ENCODE measurements at places on chromosomes 1 and 21.

DNA sequence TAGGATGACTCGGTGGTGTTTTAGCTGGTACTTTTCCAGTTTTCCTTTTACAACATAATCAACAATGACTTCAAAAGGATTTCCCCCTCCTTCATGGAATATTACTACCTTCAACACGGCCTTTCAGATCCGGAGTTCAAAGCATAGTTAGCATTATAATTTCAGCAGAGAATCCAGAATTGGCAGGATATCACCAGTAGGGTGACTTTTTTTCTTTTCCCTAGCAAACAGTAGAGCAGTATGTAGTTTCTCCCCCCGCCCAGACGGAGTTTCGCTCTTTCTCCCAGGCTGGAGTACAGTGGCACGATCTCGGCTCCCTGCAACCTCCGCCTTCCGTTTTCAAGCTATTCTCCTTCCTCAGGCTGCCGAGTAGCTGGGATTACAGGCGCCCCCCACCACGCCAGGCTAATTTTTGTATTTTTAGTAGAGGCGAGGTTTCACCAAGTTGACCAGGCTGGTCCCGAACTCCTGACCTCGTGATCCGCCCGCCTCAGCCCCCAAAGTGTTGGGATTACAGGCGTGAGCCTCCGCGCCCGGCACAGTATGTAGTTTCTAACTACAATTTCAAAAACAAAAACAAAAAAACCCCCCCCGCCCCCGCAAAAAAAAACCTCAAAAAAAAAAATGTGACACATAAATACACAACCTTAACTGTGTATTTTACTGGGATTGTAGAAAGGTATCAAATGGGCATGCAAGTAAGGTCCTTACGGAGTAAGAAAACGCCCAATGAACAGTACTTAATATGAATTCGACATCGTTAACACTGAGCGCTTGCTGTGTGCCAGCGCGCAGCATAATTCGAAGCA is 1.5 kb upstream of the COX20 start:
- peak; percentile 28 for DNase-seq

DNA sequence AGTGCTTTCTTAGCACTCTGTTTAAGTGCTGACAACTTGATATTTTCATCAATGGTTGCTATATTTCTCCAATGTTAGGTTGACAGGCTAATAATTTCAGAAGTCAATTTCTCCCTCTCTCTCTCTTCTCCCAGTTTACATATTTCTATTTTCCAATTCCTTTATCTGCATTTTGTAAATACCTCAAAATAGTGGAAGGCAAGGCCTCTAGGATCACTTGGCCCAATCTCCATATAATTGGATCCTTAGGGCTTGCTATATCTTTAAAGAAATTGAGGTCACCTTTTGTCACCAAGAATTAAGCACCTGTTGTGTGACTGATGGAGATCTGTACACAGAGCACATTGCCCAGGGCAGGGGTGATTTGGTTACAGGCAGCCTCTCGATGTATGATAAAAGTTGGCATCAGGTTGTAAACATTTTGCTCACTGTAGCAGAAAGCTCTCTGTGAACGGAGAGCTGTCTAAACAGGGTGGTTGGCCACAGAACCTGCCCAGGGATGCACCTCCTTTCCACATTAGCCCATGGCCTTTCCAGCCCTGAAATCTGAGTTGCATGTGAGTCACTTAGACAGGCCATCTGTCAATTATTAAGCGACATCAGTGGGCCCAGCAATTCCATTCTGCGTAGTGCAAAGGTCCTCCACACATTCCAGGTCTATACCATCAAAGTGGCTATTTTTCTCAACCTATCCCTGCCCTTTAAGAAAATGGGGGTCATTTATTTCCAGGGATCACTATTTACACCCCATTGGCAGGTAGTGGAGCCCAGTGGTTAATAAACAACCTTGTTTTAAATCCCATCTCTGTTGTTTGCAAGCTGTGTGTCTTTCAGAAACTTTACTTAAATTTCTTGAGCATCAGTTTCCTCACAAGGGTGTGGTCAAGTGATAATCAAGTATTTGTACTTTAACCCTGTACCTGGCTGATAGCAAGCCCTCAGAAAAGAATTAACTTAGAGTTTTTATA is 29.1 kb upstream of the IRF2BP2 start:
- DNase-seq: no peak

DNA sequence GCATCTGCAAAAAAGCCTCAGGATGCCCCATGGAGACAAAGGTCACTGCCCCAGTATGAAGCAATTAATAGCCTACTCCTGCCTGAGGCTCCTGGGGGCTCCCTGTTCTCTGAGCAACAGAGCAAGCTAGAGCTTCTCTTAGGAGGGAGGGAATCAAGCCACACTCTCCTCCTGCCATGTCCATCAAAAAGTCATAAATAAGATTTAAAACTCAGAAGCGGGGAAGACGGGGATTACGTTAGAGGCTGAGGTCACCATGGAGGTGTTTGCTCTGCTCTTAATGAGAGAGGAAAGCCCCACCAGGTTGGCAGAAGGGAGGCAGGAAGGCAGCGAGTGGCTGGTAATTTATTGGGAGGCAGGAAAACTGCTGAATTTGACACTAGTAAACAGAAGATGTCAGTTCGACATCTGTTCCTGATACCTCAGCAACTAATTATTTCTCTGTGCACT is 98.4 kb upstream of the TNR start:
- no peak for DNase-seq

- DNase-seq: no peak
Observed at GRCh38 chr1:39205102-39205780, 746 bp downstream of the MACF1 start.

GRCh38 chr1:117162816-117163215 is 41.3 kb upstream of the TRIM45 start:
- DNase-seq: no peak

- no peak for DNase-seq
Observed at GRCh38 chr1:107990606-107991005, 25.6 kb upstream of the VAV3 start.

DNA sequence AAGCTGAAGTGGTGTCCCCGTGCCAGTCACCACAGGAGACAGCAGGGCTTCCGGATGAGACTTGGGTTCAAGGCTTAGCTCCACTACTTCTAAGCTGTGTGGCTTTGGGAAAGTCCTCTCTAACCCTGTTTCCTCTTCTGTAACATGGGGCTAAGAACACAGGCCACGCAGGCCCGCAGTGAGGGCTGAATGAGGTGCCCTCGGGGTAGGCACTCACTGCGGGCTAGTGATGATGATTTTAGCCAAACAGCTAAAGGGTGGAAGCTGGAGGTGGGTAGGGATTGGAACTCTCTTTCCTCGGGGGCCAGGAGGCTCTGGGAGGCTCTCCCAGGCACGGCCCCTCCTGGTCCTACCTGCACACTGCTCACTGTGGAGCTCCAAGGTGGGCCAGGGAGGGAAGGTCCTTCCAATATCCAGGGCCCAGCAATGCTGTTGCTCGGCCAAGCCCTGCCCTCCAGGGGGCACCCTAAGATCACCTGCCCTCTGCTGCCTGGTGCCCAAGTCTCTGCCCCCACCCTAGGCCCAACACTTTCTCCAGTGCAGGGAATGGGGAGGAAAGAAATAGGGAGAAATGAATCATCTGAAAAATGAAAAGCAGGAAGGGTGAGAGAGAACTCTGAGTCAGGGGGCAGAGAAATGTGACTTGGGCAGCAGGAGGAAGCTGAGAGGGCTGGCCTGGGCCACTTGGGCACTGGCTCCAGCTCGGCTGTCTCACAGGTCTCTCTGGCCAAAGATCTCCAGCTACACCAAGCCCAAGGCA is 19.2 kb upstream of the EVA1B start:
- no peak for DNase-seq

DNA sequence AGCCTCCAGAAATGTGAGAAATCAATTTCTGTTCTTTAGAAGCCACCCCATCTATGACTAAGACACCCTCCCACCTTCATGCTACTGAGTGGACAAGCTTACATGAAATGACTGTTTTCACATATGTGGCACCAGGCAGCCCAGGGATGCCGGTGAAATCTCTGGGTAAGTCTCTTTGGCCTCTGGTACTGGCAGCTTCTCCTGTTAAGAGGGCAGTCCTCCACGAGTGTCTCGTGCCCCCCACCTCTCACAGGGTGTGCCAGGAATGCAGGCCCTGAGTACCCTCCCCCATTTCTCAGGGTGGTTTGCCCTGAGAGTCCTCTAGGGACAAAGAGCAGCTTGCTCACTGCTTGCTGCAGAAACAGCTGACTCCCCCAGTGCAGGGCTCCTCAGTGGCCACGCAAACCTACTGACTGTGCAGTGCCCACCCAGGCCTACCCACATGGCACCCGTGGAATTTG is 3.2 kb upstream of the PRXL2B start:
- no peak for DNase-seq

GRCh38 chr1:29282924-29283803 is 46.8 kb downstream of the PTPRU start:
- no peak for DNase-seq

GRCh38 chr1:117606649-117607430 is 992 bp downstream of the TENT5C start:
- DNase-seq: peak; percentile 61

DNA sequence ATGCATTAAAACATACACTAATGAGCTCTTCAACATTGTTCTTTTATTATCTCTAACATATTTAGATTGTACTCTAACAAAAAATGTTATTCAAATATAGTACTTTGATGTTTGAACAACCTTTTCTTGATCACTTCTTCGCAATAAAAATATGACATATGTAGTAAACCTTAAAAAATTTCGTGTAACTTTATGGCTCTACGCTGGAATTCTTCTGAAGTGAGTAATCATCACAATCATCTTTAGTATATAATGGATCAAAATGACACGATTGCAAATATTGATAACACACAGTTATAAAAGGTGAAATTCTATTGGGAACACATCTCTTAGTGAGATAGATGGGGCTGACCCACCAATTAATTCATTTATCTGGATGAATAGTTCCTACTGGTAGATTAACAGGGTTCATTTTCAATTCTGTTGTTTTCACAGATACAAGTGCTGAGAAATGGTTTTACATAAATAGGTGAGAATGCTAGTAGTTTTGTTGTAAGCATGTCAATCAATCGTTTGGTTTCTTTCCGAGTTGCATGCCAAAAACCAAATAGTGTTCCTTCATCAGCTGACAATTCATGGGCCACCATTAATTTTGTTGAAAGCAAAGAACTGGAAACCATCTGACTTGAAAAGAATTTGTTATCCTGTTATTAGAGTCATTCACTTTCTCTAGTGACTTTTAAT is 1.5 kb upstream of the ZMPSTE24 start:
- DNase-seq: no peak

DNA sequence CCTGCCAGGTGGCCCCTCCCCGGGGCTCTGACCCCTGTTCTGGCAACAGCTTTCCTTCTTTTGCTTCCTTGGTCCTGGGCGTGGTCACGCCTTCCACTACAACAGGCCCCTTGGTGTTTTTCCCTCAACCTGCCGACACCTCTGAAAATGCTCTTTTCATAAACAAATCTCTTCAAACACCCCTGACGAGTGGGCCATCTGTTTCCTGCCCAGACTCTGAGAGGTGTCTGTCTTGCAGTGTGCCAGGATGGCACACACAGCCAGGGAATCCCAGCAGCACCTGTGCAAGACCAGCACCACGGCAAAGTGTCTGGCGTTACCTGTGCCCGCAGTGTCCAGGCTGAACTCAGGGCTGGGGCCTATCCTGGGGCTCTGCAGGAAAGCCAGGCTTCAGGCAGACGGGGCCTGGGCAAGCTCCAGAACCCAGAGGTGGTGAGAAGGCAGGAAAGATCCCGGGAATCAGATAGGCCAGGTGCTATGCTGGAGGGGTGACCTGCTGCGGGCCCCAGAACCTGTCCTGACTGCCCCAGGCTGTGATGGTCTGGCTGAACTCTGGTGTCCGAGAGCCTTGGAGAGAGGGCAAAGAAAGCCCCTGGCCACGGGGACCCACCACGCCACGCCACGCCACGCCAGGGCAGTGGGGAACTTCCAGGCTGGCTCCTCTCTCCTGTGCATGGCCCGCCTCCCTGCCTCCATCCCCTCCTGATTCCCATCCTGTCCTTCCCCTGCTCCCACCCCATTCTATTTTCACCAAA is 88.9 kb downstream of the SIK1 start:
- DNase-seq: no peak

- no peak for DNase-seq
Observed at GRCh38 chr1:158564608-158565007, 5.8 kb downstream of the OR6P1 start.

DNA sequence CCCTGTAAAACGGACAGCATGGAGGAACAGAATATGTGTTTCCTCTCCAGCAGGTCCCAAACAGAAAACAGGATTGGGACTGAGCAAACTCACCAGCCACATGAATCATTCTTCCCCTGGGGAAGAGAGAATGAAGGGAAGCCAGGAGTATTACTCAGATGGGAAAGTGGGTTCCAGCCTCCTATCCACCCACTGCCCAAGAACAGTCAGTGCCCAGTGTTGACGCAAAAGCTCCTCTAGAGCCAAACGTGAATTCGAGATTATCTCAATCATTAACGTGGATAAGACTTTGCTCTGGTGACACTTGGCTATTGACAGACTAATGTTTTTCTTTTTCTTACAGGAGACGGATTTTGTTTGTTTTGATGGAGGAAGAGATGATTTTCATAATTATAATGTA is 9.3 kb downstream of the MIA3 start:
- DNase-seq: no peak

GRCh38 chr1:3188150-3188971 is 119.4 kb downstream of the PRDM16 start:
- DNase-seq: no peak

DNA sequence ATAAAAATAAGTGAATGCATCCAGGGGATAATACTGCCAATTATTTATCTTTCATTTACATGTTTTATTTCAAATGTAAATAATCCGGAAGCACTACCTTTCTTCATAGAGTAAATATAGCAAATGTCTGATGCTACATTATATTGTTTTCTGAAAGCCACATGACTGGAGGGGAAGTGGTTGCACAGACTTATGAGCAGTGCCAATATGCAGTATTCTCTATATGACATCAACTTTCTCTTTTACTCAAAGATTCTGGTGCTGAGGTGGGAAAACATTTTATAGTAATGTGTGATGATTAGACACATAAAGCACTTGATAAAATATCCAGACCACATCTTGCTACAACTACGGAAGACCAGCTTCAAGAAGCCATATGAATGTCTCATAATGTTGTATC is 314.7 kb downstream of the NEGR1 start:
- no peak for DNase-seq

GRCh38 chr1:192580351-192580962 is 4.9 kb downstream of the RGS1 start:
- no peak for DNase-seq

DNA sequence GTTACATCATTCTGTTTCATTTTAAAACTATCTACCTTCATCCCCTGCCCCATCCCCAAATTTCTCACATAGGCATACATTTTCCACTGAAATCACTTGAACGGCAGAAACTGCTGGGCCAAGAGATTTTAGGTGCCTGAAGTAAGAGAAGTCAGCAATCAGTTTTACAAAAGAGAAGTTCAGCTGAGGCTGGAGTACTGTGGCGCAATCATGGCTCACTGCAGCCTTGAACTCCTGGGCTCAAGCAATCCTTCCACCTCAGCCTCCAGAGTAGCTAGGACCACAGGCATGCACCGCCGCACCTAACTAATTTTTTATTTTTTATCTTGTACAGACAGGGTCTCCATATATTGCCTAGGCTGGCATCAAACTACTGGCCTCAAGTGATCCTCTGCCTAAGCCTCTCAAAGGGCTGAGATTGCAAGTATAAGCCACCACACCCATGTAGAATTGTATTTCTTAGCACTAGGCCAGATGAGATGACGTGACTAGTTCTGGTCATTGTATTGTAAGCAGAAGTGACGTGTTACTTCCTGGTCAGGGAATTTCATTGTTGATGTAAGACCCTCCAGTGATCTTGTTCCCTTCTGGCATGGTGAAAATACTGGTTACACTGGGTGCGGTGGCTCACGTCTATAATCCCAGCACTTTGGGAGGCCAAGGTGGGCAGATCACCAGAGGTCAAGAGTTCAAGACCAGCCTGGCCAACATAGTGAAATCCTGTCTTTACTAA is 7.1 kb downstream of the BECN2 start:
- DNase-seq: no peak
